ENCODE measurements at places on chromosomes 3 and 15.

- no peak for DNase-seq
Observed at GRCh38 chr15:61633951-61634350, 404.8 kb upstream of the RORA start.

DNA sequence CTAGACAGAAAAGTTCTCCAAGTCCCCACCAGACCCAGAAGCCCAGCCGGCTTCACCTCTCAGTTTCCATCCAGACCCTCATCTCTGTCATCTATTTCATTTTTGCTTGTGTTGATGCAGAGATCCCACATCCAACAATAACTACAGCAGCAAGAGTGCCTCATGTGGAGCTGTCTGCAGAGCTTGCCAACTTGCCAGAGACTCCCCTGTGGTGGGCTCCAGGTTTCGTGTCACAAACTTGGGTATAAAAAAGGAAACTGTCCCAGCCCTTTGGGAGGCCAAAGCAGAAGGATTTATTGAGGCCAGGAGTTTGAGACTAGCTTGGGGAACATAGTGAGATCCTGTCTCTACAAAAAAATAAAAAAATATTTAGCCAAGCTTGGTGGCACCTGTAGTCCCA is 182.4 kb upstream of the ATP10A start:
- DNase-seq, result no peak

DNA sequence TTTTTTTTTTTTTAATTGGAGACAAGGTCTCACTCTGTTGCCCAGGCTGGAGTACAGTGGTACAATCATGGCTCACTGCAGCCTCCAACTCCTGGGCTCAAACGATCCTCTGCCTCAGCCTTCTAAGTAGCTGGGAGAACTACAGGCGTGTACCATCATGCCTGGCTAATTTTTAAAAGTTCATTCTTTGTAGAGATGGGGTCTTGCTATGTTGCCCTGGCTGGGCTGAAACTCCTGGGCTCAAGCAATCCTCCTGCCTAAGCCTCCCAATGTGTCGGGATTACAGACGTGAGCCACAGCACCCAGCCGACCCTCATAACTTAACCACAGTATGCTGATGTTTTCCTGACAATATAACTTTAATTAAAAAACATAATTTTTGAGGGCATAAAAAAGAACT is 24.3 kb downstream of the IL17RD start:
- no peak for DNase-seq

GRCh38 chr3:17052363-17052762 is 167.6 kb downstream of the PLCL2 start:
- no peak for DNase-seq

GRCh38 chr3:188929137-188929536 is 242.6 kb upstream of the TPRG1 start:
- no peak for DNase-seq

DNA sequence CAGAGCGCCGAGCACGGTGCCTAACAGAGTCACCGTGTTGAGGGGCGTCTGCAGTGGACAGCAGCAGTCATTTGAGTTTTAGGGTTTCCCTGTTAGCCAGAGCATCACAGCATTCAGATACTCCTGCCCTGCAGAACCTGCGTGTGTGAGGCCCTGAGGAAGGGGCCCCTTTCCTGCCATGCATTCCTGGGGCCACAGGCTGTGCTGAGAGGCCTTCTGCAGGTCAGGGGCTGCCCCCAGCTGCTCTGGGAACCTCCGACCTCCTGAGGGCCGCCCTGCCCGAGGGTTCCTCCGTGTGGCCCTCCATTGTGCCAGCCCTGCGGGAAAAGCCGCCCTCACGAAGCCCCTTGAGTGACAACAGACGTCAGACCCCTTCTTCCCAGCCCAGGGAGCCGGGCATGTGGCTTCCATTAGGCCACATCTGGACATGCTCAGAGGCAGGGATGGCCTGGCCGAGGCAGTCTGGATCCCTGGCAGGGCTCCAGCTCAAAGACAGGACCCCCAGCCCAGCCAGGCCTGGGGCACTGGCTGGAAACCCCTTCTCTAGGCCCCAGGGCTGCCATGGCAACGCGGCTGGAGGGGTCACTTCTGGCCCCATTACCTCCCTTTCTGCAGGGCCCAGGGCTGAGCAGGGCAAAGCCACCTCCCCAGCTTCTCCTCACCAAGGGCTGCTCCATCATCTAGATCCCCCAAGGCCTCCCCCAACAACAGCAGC is 25.3 kb downstream of the FBLN2 start:
- no peak for DNase-seq

GRCh38 chr3:191255156-191255555 is 56.1 kb downstream of the OSTN start:
- DNase-seq, result no peak

DNA sequence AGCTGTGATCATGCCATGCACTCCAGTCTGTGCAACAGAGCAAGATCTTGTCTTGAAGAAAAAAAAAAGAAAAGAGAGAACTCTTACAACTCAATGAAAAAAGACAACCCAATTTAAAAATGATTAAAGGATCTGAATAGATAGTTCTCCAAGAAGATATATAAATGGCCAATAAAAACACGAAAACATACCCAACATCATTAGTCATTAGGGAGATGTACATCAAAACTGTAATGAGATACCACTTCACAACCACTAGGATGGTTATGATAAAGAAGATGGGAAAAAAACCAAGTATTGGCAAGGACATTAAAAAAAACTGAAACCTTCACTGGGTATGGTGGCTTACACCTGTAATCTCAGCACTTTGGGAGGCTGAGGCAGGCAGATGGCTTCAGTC is 2.4 kb upstream of the PRKCI start:
- DNase-seq, result no peak

DNA sequence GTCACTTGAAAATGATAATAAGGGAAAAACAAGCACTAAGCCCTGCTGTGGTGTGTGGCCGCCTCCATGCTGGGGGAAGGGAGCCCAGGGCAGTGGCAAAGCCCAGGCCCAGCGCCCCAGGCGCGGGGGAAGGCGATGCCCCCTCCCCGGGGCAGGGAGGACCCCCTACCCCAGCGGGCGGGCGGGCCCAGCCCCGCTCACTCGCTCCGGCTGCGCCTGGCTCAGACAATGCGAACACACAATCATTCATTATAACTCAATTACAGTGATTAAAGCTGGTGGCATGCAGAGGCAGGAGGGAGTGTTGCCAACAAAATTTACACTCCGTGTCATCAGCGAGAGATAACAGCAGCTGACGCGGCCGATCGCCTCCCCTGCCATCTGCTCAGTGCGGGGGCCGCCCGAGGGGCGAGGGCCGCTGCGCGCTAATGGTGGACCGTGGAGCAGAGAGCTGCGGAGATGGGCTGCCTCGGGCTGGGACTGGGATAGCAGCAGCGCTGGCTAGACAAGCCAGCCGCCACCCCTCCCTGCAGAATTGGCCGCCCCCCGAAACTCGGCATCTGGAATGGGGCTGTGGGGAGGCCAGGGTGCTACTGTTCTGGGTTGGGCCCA is 64.1 kb downstream of the TLE3 start:
- no peak for DNase-seq

DNA sequence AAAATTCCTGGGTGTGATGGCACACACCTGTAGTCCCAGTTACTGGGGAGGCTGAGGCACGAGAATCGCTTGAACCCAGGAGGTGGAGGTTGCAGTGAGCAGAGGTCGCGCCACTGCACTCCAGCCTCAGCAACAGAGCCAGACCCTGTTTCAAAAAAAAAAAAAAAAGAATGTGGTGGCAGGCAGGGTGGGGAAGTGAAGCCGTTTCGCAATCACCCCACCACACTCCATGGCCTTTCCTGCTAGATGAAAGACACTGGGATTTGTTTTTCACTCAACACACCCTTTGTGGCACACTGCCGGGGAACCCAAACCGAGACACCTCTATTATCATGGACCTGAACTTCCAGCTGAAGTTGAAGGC is 172.4 kb upstream of the IQSEC1 start:
- DNase-seq, result no peak

GRCh38 chr3:47849699-47850563 is 47.0 kb downstream of the DHX30 start:
- no peak for DNase-seq

DNA sequence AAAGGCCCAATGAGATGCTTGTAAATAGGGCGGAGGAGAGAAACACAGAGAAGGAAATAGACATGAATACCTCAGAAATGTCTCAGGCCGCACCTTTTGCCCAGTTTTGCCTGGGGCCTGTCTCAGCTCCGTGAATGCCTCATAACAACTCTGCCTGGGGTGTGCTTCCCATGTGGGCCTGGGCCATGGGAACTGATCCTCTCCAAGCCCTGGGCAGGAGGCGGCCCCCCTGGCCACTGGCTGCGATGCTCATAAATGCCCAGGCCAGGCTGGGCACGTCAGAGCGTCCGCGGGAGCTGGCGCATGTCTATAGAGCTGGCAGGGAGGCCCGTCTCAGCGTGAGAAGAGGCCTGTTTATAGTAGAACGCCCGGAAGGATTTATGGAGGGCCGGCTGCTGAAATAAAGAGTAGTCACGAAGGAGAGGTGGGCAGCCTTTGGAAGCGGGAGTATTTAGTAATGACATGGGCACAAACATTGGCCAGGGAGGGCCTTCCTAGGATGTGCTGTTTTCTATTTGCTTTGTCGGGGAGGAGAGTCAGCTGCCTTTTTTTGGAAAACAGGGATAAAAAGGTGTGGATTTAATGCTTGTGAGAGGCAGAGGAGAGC is 85.9 kb upstream of the IGF1R start:
- DNase-seq, result no peak

- DNase-seq, result no peak
Observed at GRCh38 chr15:73125219-73125618, 73.0 kb downstream of the NEO1 start.

DNA sequence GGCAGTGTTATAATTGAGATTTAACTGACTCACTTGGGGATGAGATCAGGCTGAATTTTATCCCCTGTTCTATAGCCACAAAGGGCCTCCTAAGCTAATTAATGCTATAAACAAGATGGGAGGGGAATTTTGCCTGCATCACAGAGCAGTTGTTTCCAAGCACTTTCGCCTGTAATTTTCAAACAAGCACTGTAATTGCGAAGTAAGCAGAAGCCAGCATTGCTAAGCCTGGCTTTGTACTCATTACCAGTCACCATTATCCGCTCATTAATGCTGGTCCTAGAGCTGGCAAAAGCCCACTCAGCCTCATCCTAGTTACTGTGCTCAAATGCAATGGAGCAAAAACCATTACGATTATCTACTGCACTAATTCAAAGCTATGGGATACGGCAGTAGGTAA is 356.6 kb upstream of the UBE2E2 start:
- DNase-seq, result no peak

GRCh38 chr15:72382146-72382545 is 6.3 kb upstream of the HEXA start:
- DNase-seq, result no peak

GRCh38 chr3:108378153-108378951 is 82.0 kb downstream of the HHLA2 start:
- no peak for DNase-seq

- no peak for DNase-seq
Observed at GRCh38 chr3:126983653-126984390, 907 bp downstream of the PLXNA1 start.

DNA sequence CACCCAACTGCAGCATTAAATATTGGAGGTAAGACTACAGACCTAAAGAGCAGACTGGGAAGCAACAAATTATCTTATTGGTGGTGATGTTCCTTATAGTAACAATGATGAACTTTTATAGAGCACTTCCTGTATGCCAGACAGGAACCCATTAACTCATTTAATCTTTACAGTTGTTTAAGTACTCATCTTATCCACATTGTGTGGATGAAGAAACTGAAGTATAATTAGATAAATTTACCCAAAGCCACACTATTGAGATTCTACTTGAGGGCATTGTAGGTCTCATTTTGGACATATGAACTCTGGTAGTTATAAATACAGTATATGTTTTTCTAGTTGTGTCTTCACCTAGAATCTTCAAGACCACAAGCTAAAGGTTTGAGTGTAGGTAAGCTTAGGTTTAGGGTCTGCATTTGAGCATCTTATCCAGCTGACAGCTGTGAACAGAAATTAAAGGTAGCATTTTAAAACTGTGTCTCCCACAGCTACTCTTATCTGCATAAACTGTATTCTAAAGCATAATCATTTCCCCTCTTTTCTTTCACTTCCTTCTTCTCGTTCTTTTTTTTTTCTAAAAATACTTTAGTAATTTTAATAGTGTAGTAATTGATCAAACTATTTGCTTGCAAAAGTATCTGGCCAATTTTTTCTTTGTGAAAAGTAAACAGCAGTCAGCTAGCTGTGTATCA is 138.2 kb downstream of the UBE2E2 start:
- no peak for DNase-seq

GRCh38 chr15:66631616-66632263 is 65.9 kb upstream of the LCTL start:
- DNase-seq, result no peak

GRCh38 chr15:40292246-40292645 is 9.4 kb upstream of the ANKRD63 start:
- no peak for DNase-seq

- DNase-seq, result no peak
Observed at GRCh38 chr3:18087988-18088387, 337.2 kb downstream of the SATB1 start.

DNA sequence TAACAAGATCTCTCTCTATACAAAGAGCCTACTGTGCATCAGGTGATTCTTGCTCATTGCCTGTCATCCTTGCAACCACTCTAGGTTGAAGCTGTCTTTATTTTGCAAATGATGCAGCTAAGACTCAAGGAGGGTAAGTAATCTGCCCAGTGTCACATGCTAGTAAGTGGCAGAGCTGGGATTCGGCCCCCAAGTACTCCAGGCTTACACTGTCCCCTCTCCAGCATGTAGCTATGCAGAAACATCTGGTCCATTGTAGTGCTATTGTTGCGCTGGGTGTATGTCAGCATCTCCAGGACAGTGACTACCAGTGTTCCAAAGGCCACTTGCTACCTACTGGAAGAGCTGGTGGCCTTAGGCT is 248.9 kb downstream of the SLCO3A1 start:
- DNase-seq, result no peak

DNA sequence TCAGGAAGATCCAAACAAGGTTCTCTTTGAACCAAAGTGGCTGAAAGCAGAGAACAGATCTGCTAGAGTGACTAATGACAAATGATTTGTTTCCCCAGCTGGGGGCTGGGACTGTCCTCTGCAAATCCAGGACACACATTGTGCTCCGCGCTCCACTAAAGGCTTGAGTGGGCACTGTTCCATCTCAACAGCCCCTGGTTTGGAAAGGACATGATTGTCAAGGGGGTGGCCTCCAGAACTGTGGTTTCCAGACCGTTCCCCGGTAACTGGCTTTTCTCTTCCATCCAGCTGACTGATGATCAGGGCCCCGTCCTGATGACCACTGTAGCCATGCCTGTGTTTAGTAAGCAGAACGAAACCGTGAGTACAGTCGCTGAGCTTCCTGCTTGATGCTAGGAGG is 91.0 kb downstream of the LRTM1 start:
- DNase-seq, result no peak

- no peak for DNase-seq
Observed at GRCh38 chr3:170740285-170740684, 129.7 kb downstream of the RPL22L1 start.

GRCh38 chr3:28240441-28240840 is 978 bp upstream of the CMC1 start:
- DNase-seq, result no peak

DNA sequence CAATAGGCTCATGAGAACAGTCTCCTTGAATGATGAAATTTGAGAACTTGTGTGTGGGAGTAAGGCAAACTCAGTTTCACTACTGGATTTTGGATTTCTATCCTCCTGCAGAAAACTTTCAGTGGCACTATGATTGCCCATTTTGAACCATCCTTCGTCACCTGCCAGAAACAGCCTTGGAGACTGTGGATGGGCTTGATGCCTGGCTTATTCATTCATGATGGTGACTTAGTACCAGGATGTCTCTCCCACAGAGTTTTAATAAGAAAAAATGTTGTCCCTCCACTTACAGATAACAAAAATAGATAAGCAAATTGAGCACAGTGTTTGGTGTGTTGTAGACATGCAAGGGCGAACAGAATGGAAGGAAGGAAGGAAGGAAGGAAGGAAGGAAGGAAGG is 53.5 kb upstream of the CPNE4 start:
- DNase-seq, result no peak
